Stimulated activated CD4-positive, alpha-beta T cell treated with anti-CD3 and anti-CD28 coated beads, TNF-alpha, amount 100 ng/mL, for 48 hours (primary cell): ENCODE measurements at places on chromosomes 4 and X.

- no peak for DNase-seq
Measured at GRCh38 chr4:71587995-71588394, 195.9 kb downstream of the GC start.

- DNase-seq = no peak
Measured at GRCh38 chr4:93373893-93374860, 454.4 kb upstream of the ATOH1 start.

GRCh38 chr4:139817657-139818452, 152.2 kb downstream of the MGST2 start:
- DNase-seq = no peak

DNA sequence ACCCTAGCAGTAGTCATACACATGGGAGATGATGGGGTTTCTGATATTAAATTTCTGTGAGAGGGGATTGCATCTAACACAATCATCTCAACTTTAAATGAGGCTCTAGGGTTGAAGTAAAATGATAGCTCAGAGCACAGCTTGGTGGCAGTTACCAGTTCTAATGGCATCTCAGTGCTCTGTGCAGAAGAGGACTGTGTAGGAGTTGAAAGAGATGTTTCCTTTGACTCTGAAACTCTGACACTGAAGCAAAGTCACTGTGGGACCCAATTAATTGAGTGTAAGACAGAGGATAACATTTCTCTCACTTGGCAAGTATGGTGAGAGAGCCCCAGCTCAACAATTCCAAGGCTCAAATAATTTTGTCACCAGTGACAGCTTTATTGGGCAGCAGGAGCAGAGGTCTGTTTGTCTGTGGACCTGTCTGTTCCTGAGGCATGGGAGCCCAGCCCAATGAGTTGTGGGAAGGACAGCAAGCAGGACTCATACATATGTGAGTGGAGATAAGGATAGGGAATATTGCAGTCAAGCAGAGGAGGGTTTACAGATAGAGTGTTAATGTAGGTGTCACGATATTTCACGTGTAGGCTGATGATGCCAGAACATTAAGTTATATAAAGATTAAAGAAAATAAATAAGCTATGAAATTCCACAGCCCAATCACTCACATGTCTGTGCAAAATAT, 76.7 kb upstream of the NAF1 start:
- no peak for DNase-seq

- DNase-seq = no peak
Measured at GRCh38 chr4:120232050-120232449, 165.4 kb upstream of the MAD2L1 start.

GRCh38 chrX:52078131-52078530, 9.1 kb upstream of the MAGED4B start:
- no peak for DNase-seq

GRCh38 chrX:39248330-39248729, 447.1 kb downstream of the MID1IP1 start:
- DNase-seq = no peak

DNA sequence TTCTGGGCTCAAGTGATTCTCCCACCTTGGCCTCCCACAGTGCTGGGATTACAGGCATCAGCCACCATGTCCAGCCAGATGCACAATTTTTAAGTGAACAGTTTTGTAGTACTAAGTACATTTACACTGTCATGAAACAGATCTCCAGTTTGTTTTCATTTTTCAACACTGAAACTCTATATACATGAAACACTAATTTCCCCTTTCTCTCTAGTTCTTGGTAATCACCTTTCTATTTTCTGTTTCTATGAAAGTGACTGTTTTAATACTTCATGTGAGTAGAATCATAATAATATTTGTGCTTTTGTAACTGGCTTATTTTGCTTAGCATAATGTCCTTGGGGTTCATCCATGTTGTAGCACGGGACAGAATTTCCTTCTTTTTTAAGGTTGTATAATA, 237.4 kb downstream of the CAMK2D start:
- DNase-seq = no peak

DNA sequence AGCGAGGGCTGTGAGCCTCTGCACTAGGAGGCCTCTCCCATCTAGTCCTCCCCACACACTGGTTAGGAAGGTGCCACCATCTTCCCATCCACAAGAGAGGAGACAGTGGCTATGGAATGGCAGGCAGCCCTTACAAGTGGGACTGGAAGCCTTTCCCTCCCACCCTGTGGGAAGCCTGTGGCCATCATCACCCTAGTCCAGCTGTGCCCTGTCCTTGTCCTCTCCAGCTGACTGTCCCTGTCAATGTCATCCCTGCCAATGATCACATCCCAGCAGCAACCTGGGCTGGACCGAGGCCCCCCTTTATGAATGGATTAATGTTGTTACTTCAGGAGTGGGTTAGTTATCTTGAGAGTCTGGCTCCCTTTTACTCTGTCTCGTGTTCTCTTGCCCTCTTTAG, 52.8 kb downstream of the NYX start:
- DNase-seq = no peak

DNA sequence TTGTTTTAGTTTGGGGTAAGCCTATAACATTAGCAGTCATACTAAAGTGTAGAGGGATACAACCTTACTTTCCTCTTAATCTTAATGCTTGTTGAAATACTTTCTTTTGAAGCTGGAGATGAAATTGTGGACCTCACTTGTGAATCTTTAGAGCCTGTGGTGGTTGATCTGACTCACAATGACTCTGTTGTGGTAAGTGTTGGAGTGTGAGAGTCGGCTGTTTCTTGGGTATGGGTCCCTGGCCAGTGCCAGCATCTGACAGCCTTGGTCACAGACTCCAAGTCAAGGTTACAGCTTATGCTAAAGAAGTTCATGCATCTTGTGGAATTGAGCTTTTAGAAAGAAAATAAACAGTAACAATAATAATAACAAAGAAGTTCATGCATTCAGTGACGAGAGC, 31.6 kb downstream of the RNF4 start:
- DNase-seq = no peak

GRCh38 chr4:121189326-121190215, 25.4 kb upstream of the TNIP3 start:
- no peak for DNase-seq
